ENCODE measurements at places on chromosomes 4 and X. TPM values are rescaled to one million over a fixed set of nuclear protein-coding genes. Genes with fewer than 3 reads are reported as not detected.

Gene ACSL4
- polyA plus RNA-seq, result 33.9 TPM

Gene XAGE5
- not detected for polyA plus RNA-seq

Gene DMRTC1
- not detected for polyA plus RNA-seq

Gene GRK4
- 5.1 TPM for polyA plus RNA-seq

Gene TEX13A
- polyA plus RNA-seq, result not detected

Gene OPRPN
- polyA plus RNA-seq, result not detected

Gene SLC7A11
- polyA plus RNA-seq, result 19.6 TPM

Gene TMEM154
- polyA plus RNA-seq, result 16.1 TPM
